Cardiac muscle cell (in vitro differentiated cells and primary cell): ENCODE measurements at places on chromosomes 6 and 20. TPM values are rescaled to one million over a fixed set of nuclear protein-coding genes. Genes with fewer than 3 reads are reported as not detected.

DNA sequence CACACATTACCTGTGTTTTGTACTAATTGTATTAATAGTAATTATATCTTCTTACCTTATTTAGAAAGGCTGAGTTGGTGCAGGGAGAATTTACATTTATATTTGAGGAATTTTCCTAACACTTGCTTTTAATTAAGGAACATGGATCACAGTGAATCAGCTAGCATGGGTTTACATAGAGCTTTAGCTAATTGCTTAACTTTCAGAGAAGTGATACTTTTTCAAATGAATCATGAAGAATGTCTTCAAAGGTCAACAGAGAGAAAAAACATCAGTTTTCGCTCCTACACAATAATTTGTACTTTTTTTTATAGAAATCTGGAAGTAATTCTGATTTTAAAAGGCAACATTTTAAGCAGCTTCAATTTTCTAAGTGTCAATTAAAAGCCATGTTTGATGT is 195.0 kb upstream of the HEY2 start:
- H3K4me3 ChIP-seq: no peak overlapping the region
- DNase-seq: no peak
- H3K4me1 ChIP-seq: peaks cover 59% of the 10 kb centered on the region
- H3K36me3 ChIP-seq: no peaks in the 10 kb centered on the region
- no peaks in the 10 kb centered on the region for H3K27me3 ChIP-seq
- H3K27ac ChIP-seq: peak overlapping the region; percentile 81

RNF39 gene
- total RNA-seq: not detected in 2 replicates

DNA sequence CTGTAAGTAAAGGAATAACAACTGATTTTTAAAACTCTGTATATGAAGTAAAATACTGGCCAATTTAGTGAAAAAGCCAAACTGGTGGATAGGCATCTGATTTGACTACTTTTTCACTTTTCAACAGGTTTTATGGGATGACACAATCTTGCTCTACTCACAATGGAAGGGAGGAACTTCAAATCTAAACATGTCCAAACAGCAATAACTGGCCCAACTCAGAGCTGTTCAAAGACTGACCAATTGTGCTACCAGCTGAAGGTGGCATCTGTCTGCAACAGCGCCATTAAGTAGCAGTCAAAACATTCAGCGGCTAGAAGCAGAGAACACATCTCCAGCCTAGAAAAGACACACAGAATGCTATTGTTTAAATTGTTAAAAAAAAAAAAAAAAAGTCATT is 44.6 kb downstream of the SESN1 start:
- H3K36me3 ChIP-seq: no peaks in the 10 kb centered on the region
- no peak overlapping the region for H3K27ac ChIP-seq
- peaks cover 15% of the 10 kb centered on the region for H3K4me1 ChIP-seq
- no peak overlapping the region for H3K4me3 ChIP-seq

OGFR gene
- 64.4 and 83.1 TPM in 2 replicates for total RNA-seq

GRCh38 chr6:113690281-113691259 is 166.6 kb upstream of the MARCKS start:
- H3K4me1 ChIP-seq: no peaks in the 10 kb centered on the region
- peak; percentile 84 for DNase-seq
- no peak overlapping the region for H3K4me3 ChIP-seq
- no peaks in the 10 kb centered on the region for H3K36me3 ChIP-seq
- H3K27me3 ChIP-seq: peaks cover 14% of the 10 kb centered on the region
- H3K27ac ChIP-seq: no peak overlapping the region

KCNQ2 gene
- total RNA-seq: 13.7 and 18.0 TPM in 2 replicates

- H3K36me3 ChIP-seq: no peaks in the 10 kb centered on the region
- no peak overlapping the region for H3K4me3 ChIP-seq
- no peaks in the 10 kb centered on the region for H3K27me3 ChIP-seq
- H3K4me1 ChIP-seq: no peaks in the 10 kb centered on the region
These were observed 288.8 kb downstream of the CDC5L start for GRCh38 chr6:44676246-44676790.

CD24 gene
- 109 and 166 TPM in 2 replicates for total RNA-seq

DNA sequence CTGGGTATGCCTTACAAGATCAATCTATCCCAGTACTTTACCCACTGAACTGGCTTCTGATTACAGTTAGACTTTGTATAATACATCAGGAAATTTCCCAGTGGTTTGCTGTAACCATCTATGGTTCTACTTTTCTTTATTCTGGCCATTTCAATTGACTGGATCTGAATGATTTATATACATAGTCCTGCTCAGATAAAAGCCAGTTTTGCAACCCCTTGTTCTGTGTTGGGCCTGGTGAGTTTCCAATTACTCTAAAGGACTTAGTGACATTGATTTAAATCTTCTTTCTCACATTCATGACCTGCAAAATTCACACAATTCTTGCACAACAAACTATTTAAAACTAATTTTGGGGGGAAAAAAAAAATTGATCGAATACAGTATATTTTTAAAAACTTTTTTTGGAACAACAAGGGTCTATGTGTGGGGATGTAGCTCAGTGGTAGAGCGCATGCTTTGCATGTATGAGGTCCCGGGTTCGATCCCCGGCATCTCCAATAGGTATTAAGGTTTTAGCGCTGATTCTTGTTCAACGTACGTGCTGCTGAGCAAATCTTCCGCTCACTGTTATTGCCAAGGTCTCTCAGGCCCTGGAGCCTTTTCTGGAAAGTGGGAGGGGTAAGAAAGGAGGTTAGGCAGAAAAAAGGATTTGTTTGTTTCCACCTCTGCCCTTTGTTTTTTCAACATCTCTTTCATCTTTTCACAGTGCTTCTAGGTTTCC is 117.5 kb downstream of the GPX5 start:
- peaks cover 12% of the 10 kb centered on the region for H3K4me1 ChIP-seq
- H3K27me3 ChIP-seq: no peaks in the 10 kb centered on the region
- no peak overlapping the region for H3K27ac ChIP-seq
- H3K4me3 ChIP-seq: no peak overlapping the region

GRCh38 chr6:45630314-45630713 is 252.6 kb upstream of the SUPT3H start:
- H3K27ac ChIP-seq: no peak overlapping the region
- H3K4me1 ChIP-seq: no peaks in the 10 kb centered on the region
- no peak overlapping the region for H3K4me3 ChIP-seq
- no peaks in the 10 kb centered on the region for H3K36me3 ChIP-seq

GRCh38 chr6:111552241-111552744 is 53.4 kb downstream of the TRAF3IP2 start:
- peak; percentile 95 for DNase-seq
- peak overlapping the region; percentile 98 for H3K27ac ChIP-seq
- peaks cover 42% of the 10 kb centered on the region for H3K4me1 ChIP-seq

C6orf132 gene
- 1.7 and 2.7 TPM in 2 replicates for total RNA-seq

NR2E1 gene
- total RNA-seq: not detected in 2 replicates

- no peaks in the 10 kb centered on the region for H3K4me1 ChIP-seq
- no peaks in the 10 kb centered on the region for H3K27me3 ChIP-seq
- H3K4me3 ChIP-seq: no peak overlapping the region
- H3K36me3 ChIP-seq: no peaks in the 10 kb centered on the region
These were observed 778.4 kb upstream of the GJE1 start for GRCh38 chr6:141354191-141354955.
